ENCODE measurements at places on chromosomes 7 and 10.

- no peak for DNase-seq
Observed at GRCh38 chr10:62183857-62184795, 84.5 kb downstream of the RTKN2 start.

GRCh38 chr10:110360857-110361474 is 56.2 kb upstream of the SMNDC1 start:
- no peak for DNase-seq

- DNase-seq = no peak
Observed at GRCh38 chr10:114340816-114341215, 63.5 kb downstream of the AFAP1L2 start.

DNA sequence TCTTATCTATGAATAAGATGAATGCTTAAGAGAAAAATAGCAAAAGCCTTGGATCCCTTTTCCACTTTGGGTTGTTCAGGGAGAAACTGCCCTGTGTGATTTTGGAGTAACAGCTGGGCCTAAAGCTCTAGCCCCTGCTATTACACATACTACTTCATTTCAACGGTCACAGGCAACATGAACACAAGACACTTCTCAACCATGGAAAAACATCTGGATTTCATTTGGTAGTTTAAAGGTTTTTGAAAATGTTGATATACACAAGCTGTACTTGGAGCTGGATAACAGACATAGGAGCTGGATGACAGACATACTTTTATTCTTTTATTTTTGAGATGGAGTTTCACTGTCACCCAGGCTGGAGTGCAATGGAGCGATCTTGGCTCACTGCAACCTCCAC is 2.7 kb upstream of the CHUK start:
- no peak for DNase-seq

- no peak for DNase-seq
Observed at GRCh38 chr10:8726779-8727084, 672.2 kb downstream of the GATA3 start.

- no peak for DNase-seq
Observed at GRCh38 chr10:1596482-1597099, 140.7 kb downstream of the ADARB2 start.

DNA sequence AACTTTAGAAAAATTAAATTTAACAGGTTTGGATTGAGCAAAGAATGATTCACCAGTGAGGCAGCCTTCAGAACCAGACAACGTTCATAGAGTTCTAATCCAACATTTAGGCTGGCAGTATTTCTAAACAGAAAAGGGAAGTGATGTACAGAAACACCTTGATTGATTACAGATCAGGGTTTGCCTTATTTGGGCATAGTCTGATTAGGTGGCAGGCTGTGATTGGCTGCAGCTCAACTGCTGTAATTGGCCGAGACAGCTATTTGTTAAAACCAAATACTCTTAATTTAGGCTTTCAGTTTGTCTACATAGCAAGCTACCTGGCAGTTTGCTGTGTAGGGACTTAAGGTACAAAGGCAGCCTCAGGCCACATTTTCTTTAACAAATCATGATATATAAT is 802.5 kb downstream of the IPMK start:
- no peak for DNase-seq

- DNase-seq = no peak
Observed at GRCh38 chr7:158042156-158042880, 545.3 kb downstream of the PTPRN2 start.

Data from NCI-H1105 (cell line).